ENCODE measurements at places on chromosomes 7 and 10. TPM values are rescaled to one million over a fixed set of nuclear protein-coding genes. Genes with fewer than 3 reads are reported as not detected.

DNA sequence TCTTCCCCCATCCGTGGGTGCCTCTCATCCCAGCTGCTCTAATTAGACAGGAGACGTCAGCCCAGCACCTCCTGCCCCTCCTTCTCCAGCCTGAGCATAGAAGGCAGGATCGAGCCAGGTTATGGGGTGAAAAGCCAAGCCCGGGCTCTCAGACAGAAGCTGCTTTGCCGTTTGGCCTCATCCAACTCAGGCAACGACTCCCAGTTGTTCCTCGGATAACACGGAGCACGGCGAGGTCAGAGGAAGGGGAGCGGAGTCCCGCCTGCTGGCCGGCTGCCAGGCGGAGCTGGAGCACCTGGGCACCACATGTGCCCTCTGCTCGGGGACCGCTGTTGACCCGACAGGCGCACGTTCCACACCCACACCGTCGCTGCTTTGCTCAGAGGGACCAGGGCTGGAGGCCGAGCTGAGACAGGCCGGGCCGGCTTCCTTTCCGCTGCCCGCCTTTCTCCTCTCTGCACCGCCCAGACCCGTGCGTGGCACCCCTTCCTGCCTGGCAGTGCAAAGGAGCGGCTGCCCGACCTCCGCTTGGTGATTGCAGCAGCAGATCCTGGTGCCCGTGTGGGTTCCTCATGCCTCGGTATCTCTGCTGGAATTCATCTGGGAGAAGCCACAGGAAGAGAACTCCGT lies 21.6 kb upstream of the UNCX start:
- DNase-seq, result no peak

DNA sequence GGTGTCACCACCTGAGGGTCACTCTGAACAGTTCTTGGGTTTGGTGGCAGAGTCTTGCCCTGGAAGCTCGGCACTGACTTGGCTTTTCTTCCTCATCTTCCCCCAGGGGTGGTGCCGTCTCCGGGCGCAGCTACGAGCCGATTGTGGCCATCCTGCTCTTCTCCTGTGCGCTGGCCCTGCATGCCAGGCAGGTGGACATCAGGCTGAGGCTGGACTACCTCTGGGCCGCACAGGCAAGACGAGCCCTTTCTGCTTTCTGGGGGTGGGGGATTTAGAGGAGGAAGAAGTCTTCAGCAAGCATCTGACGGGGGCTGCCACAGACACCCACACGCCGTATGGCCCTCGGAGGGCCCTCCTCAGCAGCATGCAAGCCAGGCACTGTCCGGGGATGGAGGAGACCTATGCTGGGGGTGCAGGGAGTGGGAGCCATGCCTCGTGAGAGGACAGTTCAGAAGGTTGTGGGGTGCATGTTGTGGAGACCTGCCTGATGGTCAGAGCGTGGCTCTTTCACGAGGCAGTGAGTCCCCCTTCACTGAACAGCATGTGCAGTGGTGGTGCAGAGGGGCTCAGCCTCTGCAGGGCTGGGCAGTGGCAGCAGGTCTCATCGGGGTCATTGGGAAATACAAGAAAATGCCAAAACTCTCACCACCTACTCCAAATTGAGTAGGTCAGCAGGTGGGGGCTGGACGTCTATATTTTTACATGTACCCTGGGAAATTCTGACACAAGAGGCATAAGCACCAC lies 112.4 kb downstream of the ADCY1 start:
- no peak for DNase-seq

GRCh38 chr10:100823194-100823593 lies 77.8 kb downstream of the PAX2 start:
- DNase-seq, result no peak

DNA sequence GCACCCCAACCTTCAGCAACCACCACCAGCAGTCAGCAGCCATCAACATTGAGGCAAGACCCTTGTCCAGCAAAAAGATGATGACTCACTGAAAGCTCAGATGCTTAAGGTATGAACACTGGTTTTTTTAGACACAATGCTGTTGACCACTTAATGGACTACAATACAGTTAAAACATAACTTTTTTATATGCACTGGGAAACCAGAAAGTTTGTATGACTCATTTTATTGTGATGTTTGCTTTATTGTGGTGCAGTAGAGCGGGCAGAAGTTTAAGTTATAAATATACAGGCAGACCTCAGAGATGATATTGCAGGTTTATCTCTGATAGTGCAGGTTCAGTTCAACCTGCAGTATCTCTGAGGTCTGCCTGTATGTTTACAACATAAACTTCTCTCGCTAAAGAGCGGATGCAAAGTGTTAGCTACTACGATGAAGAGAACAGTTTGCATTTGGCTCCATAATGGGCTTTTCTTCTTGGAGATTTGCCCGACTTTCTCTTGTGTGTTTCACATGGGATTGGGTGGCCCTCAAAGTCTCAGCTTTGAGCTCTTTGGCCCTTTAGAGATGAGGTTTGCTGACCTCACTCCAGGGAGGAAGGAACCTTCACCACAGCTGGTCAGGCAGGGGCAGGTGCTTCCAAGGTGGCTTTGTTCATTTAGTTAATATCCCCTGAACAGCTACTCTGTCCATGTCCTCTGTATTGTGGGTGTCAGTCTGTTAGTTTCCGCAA lies 84.4 kb upstream of the SHH start:
- no peak for DNase-seq

- no peak for DNase-seq
Measured at GRCh38 chr10:125011926-125012705, 70.2 kb downstream of the ZRANB1 start.

DNA sequence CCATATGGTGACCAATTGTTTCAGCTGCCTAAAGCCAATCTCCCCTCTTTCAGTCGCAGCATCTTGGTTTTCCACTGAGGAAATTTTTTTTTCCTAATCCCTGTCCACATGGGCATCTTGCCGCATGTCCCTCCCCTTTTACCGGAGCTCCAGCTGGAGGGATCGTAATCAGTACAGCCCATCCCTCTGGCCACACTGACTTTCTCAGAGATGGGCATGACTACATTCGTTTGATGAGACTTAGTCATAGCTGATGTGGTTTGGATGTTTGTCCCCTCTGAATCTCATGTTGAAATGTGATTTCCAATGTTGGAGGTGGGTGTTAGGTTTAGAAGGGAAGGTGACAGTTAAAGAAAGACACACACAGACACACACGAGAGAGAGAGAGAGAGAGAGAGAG lies 186.8 kb upstream of the CXCL12 start:
- no peak for DNase-seq

- no peak for DNase-seq
Measured at GRCh38 chr10:120719333-120719732, 131.8 kb upstream of the WDR11 start.

CCM2 gene
- total RNA-seq, result 35.2 TPM

GRCh38 chr10:69676301-69676700 lies 46.3 kb downstream of the FAM241B start:
- no peak for DNase-seq

SLC26A3 gene
- 0.86 TPM for total RNA-seq

UTF1 gene
- total RNA-seq, result 0.16 TPM

DNA sequence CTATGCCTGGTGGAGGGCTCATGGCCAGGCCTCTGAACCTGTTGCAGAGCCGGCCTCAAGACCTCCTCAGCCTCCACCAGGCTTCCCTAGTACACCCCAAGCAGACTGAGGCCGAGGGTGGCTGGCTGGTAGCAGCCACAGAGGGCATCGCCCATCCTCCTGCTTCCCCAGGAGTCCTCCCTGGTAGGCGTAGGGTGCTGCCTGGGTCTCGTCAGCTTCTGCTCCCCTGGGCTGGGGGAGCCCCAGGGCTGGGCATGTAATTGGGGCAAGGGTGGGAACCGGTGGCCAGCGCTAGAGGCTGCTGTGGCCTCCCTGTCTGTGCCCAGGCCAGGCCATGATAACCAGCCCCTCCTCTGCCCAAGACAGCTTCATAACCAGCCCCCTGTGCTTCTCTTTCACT lies 32.6 kb downstream of the TBATA start:
- no peak for DNase-seq

RSPH10B2 gene
- 0.29 TPM for total RNA-seq

DNA sequence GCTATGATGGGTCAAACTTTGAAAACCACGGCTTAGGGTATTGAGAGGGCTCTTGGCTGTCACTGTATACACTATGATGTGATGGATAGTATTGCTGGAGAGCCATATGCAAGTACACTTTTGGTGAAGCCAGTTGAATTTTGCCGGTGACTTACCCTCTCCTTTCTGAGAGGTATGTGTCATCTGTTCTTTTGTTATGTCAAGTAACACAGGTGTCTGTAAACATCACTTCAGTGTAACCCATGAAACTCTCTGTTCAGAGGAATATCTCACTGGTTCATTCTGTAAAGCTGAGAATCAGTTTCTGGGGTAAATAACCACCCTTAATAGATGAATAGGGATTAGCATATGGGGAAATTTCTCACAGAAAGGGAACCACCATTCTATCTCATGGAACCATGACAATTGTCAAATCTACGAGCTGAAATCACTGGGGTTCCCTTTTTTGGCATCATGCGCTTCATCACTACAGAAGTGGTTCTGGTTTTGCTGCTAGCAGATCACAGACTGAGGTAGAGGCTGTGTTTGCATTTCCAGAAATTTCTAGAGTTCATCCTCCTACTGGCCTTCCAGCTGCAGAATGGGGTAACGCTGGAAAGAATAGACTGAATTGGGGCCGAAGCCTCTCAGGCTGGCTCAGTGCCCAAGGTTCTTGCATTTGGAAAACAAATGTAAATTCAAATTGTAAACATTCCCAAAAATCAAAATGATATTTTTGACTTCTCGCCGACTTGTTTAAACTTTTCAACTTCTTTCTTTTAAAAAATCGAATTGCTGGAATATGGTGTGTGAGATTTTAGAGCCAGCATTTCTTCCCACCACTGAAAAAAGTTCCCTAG lies 83.3 kb upstream of the CREB5 start:
- no peak for DNase-seq

DNA sequence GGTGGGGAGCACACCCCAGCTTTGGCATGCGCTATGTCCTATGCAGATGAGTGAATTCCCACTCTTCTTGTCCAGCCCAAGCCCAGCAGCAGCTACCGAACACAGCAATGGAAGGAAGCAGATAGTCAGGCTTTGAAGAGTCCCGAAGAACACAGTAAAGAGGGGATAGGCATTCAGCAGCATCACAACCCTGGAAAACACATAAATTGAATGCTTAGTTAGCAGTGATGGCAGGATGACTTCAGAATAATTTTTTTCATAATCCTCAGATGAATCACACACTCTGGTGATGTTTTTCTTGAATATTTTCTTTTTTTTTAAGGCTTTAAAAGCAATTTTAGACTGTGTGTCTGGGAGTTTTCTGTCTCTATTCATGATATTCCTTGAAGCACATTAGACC lies 95.8 kb downstream of the CFAP58 start:
- no peak for DNase-seq
